ENCODE measurements at places on chromosomes 4 and X.
A peak's percentile ranks its signal among the peaks of the same experiment; 100 is the strongest.

GRCh38 chrX:153556767-153557166, 39.3 kb downstream of the ATP2B3 start:
- no peak for DNase-seq

- DNase-seq, result no peak
Observed at GRCh38 chr4:31647786-31648185, 927.6 kb downstream of the PCDH7 start.

DNA sequence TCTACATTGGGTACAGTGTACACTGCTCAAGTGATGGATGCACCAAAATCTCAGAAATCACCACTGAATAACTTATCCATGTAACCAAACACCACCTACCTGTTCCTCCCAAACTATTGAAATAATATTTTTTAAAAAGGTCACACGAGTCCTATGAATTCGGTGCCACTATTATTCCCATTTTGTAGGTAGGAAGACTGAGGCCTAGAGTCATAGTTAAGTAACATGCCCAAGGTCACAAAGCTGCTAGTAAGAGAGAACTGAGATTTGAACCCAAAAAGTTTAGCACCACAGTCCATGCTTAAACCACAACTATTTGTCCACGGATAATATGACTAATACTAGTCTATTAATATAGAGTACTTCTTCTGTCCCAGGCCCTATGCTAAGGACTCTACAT, 2.7 kb downstream of the ARHGEF6 start:
- peak; percentile 8 for DNase-seq

DNA sequence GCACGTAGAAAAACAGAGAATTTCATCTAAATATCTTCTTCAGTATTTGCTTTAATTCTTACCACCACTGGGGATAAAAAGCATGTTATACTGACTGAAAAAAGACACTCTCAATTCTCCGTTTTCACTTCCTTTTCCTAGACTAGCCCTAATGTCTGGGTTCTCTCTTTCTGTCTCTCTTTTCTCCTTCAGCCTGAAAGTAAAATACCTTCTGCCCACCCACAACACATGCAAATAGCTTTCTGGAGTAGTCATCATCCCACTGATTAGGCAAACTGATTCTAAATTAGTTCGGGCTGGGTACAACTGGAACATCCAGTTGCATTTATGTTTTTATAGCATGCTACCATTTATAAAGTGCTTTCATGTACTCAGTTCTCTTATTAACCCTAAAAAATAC, 142.4 kb upstream of the ANKRD50 start:
- peak; percentile 49 for DNase-seq

DNA sequence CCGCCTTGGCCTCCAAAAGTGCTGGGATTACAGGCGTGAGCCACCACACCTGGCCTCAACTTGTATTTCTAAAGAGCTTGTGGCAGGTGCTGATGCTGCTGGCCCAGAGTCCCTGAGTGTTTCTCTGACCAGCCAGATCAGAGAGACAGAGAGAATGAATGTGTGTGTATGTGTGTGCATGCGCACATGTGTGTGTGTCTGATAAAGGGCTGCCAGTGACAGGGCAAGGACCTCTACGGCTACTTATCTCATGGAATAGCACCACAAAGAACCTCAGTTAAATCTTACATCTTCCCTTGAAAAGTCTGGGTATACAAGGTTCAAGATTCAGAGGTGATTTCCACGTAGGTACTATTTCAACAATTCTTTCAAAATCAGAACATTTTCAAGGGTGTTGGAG, 86.0 kb downstream of the SCD5 start:
- DNase-seq, result no peak

- DNase-seq, result no peak
Observed at GRCh38 chr4:127082986-127083385, 549.8 kb upstream of the INTU start.

DNA sequence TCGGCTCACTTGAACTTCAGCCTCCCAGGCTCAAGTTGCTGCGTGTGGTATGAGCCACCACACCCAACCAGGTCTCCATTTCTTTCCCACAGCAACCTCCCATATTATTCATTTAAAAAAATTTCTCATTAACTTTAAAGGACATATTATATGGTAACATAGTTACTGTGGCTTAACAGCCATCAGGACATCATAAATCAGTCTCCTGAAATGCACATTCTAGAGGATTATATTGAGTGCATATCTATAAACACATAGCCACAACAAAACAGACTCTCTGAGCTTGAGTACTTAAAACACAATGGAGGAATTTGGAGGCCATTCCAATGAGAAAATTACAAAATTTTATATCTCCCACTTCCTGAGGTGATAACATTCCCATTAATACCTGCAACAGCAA, 61.5 kb downstream of the CORIN start:
- DNase-seq, result no peak

Measured in fibroblast of skin of right biceps (primary cell).